ENCODE measurements at places on chromosomes 16 and 17.
A peak's percentile ranks its signal among the peaks of the same experiment; 100 is the strongest.

GRCh38 chr17:55760643-55761355, 9.9 kb downstream of the PCTP start:
- DNase-seq: no peak

- DNase-seq: no peak
Measured at GRCh38 chr16:61564716-61565115, 471.5 kb downstream of the CDH8 start.

DNA sequence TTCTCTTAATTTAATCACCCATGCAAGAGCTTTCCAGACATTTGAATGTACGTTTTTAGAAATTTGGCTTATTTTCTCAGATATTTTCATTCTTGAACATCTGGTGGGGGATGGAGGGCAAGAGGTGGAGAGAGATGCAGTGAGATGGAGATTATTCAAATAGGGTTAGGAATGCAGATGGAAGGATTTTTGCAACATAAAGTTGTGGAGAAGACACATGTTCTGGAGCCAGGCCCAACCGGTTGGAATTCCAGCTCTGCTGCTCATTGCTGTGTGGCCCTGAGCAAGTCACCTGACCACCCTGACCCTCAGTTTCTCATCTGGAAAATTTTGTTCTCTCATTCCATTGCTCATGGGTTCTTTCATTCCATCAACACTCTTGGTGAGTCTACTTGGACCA, 66.9 kb downstream of the IRX3 start:
- no peak for DNase-seq

GRCh38 chr17:4895657-4896331, 3.5 kb upstream of the C17orf107 start:
- DNase-seq: no peak

GRCh38 chr16:1450841-1451240, 6.5 kb upstream of the CCDC154 start:
- DNase-seq: no peak

GRCh38 chr17:69466905-69467667, 52.6 kb downstream of the MAP2K6 start:
- no peak for DNase-seq

- DNase-seq: no peak
Measured at GRCh38 chr16:12672986-12673385, 130.7 kb downstream of the CPPED1 start.

GRCh38 chr16:51121850-51122249, 29.2 kb downstream of the SALL1 start:
- no peak for DNase-seq

DNA sequence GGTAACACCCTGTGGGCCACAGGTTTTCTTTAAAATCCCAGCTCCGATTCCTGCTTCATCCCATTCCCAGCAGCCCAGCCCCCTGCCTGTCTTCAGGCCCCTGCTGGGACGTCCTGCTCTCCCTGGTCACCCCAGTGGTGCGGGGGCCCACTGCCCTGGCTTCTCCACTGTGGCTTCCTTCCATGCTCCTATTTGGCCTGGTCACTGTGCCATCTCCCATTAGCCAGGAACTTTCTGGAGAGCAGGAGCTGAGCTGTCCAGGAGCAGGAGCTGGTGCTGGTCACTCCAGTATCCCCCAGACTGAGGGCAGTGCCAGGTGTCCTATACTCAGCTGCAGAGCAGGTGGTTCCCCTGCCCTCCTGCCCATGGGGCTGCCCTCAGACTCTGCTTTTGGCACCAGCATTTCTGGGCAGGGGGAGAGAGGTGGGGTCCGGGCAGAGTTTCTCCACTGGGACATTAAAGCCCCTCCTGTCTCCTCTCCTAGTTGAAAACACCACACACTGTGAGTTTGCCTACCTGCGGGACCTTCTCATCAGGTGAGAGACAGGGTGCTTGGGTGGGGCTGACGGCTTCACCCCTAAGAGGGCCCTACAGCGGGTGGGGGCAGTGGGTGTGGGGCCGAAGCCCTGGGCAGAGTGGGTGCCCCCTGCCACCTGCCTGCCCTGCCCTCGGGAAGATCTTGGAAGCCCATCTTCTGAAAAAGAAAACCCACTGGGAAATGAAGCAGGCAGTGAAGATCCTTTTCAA, 356.2 kb downstream of the SEC14L1 start:
- no peak for DNase-seq

GRCh38 chr16:71711789-71712188, 12.7 kb downstream of the PHLPP2 start:
- no peak for DNase-seq

DNA sequence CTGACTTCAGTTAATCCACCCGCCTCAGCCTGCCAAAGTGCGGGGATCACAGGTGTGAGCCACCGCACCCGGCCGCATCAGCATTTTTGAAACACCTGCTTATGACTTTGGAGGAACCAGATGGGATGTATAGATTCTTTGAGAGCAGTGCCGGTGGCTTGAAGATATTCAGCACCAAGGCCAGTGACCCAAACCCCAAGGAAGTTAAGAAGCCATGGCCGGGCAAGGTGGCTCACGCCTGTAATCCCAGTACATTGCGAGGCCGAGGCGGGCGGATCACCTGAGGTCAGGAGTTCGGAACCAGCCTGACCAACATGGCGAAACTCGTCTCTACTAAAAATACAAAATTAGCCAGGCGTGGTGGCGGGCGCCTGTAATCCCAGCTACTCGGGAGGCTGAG, 43.9 kb downstream of the TRARG1 start:
- DNase-seq: no peak

- DNase-seq: no peak
Measured at GRCh38 chr17:70677783-70678647, 508.7 kb downstream of the KCNJ2 start.

GRCh38 chr16:52466994-52467393, 79.9 kb downstream of the TOX3 start:
- DNase-seq: no peak

GRCh38 chr17:17647524-17648178, 33.6 kb upstream of the RAI1 start:
- DNase-seq: no peak

- DNase-seq: peak; percentile 61
Measured at GRCh38 chr17:20063665-20064648, 54.8 kb downstream of the SPECC1 start.

- no peak for DNase-seq
Measured at GRCh38 chr17:13558588-13558987, 43.1 kb downstream of the HS3ST3A1 start.

GRCh38 chr17:10899281-10899680, 61.4 kb upstream of the PIRT start:
- DNase-seq: no peak

DNA sequence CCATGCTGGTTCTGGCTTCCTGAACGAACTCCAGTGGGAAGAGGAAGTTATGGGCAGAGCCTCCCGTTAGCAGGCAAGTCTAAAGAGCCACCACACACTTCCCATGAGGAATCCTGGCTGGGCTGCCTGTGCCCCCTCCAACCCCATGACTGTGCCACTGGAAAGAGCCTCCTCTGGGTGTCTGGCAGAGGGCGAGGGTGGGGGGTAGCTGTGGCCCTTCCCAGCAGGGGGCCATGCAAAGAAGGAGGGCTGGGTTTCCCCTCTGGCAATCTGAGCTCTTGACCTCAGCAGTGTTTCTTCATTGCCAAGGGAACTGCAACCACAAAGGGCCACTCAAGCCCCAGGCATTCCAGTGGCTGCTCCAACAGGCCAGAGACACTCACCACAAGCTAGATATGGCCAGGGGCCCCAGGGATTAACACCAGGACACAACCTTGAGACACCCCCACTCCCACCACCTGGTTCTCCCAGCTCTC, 1.7 kb upstream of the RRAD start:
- no peak for DNase-seq

DNA sequence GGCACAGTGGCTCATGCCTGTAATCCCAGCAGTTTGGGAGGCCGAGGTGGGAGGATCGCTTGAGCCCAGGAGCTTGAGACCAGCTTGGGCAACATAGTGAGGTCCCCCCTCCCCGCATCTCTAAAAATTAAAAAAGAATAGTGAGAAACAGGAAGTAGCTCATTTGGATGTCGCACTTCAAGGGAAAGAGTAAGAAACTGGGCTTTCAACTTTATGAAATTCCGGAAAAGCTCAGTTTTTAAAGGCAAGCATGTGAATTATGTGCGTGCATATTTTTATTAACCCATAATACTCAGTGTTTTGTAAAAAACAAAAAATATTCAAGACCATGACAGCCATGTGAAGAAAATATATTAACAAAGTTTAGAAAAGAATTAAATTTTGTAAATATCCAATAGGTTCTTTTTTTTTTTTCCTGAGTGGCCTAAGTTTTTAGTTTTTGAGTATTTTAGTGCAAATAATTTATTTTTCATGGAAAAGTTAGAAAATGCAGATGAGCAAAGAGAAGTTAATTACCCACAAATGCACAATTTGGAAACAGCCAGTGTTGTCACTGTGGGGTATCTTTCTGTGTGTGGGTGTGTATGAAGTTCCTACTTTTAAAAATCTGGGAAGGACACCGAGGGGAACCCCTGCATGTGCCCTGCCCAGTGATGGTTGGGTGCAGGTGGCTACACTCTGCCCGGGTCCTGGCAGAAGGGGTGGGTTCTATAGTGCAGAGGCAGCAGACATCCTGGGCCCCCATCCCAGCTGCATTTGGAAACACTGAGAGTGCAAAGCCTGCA, 40.0 kb downstream of the CIBAR2 start:
- DNase-seq: no peak

DNA sequence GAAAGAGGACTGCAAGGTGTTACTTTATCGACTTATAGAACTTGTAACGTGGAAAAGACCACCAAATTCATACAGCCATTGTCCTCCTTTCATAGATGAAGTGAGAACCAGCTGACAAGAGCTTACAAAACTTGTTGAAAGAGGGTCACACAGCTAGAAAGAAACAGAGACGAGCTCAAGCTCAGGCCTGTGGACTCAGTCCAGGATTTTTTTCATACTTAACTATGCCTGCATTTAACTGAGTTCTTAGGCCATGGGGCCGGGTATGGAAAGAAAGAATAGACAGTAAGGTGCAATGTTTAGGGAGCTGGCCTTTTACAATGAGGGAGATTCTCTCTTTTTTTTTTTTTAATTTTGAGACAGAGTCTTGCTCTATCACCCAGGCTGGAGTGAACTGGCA, 106.1 kb downstream of the ADAMTS18 start:
- no peak for DNase-seq

GRCh38 chr16:21283521-21284289, 5.6 kb upstream of the CRYM start:
- DNase-seq: no peak

- no peak for DNase-seq
Measured at GRCh38 chr17:16917671-16918394, 54.1 kb downstream of the TNFRSF13B start.

DNA sequence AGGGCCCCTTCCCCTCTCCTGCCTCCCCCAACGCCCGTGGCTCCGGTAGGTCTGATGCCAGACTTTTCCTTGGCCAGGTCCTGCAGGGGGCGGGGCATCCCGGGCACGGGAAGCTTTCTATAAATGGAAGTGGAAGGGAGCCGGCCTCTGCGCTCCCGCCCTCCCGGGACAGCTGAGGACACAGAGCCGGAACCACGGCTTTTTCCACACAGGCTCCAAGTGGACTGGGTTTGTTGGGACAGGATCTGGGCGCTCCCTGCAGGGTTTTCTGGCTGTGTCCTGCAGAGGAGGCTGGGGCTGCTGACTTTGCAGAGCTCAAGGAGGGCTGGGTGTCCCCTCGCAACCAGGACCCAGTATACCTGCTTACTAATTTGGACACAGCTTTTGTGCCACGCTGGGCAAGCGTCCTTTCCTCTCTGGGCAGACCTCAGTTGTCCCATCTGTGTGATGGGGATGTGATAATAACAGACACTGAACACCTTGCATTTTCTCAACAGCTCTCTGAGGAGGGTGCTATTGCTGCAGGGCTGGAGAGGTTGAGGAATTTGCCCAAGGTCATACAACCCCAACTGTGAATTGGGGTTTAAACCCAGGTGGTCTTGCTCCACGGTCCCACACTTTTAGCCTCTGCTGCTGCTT, 1.8 kb downstream of the TNS4 start:
- DNase-seq: peak; percentile 22

GRCh38 chr17:80694992-80695912, 150.6 kb downstream of the RPTOR start:
- DNase-seq: no peak

- DNase-seq: no peak
Measured at GRCh38 chr17:50877838-50878237, 11.7 kb upstream of the TOB1 start.

DNA sequence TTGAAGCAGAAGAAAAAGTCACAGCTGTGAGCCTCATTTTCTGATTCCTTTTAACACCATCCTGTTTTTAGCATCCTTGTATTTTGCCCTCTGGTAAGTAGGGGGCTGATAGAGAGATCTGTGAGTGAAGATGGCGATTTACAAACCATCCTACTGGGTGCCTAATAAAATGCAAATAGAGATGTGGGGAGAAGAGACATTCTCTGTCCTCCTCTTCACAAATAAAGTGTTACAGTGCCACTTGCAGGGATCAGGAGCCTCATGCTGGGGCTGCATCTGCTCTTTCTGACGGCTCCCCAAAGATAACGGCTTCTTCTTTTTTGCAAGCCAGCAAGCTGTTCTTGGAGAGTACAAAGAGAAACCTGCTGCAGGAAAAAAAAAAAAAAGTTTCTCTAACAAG, 418.6 kb downstream of the TOX3 start:
- DNase-seq: no peak

DNA sequence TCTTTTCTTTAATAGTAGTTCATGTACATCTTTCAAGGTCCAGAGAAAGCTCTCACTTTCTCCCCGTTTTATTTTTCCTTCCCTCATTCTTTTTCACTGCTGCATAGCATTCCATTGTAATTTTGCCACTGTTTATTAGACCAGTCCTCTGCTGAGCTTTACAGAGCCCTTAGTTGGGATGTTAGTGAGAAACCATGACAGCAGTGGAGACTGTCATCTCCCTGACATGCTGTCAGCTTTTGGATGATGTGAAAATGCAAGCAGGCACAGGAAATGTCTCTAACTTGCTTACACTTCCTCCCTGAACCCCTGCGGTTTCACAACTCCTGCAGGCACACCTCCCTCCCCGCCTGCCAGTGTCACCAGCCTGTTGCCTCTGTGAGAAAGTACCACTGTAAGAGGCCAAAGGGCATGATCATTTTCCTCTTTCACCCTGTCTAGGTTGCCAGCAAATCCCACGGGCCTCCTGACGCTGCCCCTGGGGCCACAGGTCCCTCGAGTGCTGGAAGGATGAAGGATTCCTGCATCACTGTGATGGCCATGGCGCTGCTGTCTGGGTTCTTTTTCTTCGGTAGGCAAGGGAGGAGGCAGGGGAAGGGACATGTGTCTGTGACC, at the start of gene ITGAL:
TSS of gene ITGAL (plus strand) at position 415 of the 615 bp plus-strand sequence. CDS start at position 511, 96 bp downstream.
- no peak for DNase-seq

GRCh38 chr16:57245472-57246113, 534 bp downstream of the ARL2BP start:
- no peak for DNase-seq

GRCh38 chr17:2803971-2804370, 7.7 kb downstream of the RAP1GAP2 start:
- DNase-seq: no peak

All from C1 segment of cervical spinal cord (tissue), 14 donors.